ENCODE measurements at places on chromosomes 4 and X.

GRCh38 chr4:14675279-14675985 is 326.8 kb upstream of the CPEB2 start:
- no peak for DNase-seq

DNA sequence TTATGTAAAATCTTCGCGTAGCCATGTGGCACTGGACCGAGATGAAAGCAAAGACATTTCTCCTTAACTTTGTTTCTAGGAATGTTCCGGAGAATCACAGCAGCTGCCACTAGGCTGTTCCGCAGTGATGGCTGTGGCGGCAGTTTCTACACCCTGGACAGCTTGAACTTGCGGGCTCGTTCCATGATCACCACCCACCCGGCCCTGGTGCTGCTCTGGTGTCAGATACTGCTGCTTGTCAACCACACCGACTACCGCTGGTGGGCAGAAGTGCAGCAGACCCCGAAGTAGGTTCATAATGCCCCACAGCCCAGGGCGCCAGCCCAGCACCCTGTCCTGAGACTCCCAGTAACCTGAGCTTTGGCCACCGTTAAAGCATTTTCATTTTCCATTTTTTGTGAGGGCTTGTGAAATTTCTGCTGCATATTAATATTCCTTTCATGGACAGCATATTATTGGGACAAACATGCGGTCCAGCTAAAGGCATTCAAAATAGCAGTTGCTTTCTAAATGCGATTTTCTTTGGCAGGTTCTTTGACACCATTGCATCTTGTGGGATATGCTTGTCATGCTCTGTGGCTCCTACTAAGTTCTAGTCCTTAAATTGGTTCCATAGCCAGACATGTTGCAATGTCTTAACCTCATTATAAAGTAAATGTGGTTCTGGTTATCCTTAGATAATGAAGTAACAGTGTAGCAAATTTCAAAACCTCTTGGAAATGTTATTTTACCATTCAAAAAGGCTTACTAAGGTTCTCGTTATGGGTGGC is 49.1 kb upstream of the MSANTD1 start:
- DNase-seq = no peak

DNA sequence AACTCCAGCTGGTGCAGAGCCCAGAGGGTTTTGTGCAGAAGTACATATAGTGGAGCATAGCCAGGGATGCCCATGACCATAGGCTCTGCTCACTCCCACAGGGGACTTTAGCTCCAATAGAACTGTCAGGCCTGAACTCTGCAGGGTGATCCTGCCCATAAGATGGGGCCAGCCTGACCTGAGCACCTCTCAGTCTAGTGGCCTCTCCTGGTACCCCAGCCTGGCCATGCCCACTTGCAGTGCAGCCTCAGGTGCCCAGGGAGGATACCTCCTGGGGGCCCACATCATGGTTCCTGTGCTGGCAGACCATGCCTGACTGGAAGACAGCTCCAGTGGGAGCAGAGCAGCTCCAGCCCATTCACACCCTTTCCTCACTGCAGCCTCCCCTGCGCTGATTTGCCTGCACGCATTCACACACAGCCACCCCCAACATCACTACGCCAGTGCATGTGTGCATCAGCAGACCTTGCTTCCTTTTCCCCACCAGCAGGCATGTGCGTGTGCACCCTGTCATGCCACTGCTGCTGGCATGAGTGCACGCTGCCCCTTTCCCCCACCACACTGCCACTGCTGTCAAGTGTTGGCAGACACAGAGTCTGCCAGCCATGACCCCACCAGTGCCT is 53.0 kb upstream of the MMAA start:
- DNase-seq = no peak

- no peak for DNase-seq
Measured at GRCh38 chr4:101853028-101853427, 62.5 kb downstream of the BANK1 start.

DNA sequence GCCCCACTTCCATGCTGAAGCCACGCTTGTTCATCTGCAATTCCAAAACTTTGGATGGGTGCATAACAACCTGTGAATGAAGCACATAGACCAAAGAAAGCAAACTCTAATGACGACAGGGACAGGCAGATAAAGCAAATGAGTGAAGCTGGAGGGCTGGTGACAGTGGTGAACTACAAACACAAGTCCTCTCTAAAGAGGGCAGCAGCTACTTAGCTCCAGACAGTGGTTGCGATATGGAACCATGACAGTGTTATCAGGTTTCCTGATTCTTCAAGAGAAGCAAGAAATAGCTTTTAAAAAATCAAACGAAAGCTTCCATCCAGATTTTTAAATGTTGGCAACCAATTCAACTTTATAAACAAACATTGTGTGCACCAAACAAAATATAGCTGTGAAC is 23.8 kb downstream of the NOX1 start:
- no peak for DNase-seq

GRCh38 chr4:8289151-8289750 is 19.7 kb downstream of the HTRA3 start:
- no peak for DNase-seq

DNA sequence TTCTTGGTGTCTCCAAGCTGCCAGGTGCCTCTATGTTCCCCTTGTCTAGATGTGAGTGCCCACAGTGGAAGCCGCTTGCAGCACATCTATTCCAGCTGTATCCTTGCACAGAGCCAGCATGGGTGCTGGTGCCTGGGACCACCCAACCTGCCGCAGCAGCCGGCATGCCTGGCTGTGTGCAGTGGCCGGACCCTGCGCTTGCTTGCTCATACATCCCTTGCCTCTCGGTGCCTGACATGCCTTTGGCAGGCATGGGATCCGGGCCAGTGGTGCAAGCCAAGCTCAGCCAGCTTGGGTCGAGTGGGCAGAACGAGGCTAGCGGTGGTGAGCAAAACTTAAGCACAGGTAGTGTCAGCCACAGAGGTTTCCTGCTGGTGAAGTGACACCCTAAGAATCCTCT is 355.1 kb downstream of the TLL1 start:
- DNase-seq = no peak

GRCh38 chr4:181677201-181677600 is 566.0 kb upstream of the TENM3 start:
- no peak for DNase-seq

DNA sequence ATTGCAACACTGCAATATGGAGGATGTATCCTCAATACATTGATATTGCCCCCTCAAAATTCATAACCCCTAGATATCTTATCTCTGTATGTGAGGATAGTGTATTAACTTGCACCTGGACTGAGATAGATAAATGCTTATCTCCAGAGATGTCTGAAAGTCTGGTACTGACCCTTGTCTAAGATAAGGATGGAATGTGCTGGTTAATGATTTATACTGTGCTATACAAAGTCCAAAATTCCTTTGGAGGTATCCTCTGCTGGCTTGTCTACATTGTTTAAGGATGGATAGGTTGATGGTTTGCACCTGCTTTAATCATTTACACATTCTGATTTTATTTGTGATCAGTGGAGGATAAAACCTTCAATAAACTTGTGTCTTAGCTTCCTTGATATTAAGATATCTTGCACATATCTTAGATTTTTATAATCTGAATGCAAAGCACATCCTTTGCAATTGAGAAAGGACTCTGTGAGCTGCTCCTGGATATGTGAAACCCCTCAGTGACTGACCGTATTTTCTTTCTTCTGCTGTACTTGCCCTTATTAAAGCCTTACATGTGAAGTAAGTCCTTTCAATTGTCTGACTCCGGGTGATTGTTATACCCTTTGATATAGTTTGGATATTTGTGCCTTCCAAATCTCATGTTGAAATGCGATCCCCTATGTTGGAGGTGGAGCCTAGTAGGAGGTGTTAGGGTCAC is 430.3 kb upstream of the MAOA start:
- peak; percentile 0 for DNase-seq

DNA sequence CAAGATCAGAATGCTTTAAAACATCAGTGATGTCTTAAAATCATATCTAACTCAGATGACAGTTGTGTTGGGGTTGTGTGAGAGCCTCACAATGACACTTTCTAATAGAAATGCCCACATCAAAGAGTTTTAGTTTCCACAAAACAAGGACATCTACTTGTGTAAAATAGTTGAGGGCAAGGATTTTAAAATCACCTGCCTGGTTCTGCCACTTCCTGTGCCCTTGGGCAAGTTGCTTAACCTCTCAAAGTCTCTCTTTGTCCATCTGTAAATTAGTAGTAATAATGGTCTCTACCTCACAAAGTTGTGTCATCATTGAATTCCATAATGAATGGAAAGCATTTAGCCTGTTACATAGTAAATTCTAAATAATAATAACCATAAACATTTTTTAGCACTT is 41.9 kb upstream of the RELL1 start:
- DNase-seq = no peak

DNA sequence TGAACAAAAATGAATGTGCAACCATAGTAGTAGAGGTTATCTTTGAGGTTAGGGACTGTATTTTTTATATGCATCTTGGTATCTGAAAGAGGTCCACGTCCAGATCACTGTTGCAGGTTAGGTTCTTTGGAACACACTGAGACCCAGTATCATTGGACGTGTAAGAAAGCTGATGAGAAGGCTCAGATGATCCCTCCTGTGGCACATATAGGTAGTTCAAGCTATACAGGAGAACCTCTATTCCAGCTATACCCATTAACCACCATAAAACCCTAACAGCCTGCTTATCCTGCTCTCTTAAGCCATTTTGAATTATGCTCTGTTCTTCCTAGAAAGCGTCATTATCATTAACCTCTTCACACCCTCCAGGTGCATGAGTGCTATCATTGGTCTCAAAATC is 930.7 kb upstream of the HS3ST1 start:
- DNase-seq = peak; percentile 36

GRCh38 chrX:2696698-2697215 is 5.7 kb downstream of the CD99 start:
- no peak for DNase-seq

- DNase-seq = no peak
Measured at GRCh38 chrX:24208496-24209240, 59.1 kb downstream of the ZFX start.

DNA sequence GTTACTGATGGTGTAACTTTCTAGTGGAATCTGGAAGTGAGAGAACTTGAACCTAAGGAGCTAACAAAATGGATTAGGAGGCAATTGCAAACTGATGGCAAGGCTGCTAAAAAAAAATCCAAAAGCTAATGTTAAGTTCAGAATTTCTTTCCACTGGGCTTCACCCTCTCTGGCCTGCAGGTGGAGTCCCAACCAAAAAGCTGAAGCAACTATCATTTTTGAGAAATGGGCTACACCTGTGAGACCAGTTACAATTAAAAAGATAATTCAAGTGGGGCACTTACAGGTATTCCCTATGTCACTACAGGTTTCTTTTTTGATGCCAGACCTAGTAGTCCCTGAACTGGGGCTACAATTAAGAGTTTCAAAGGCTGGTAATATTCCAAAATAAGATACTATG is 142.1 kb upstream of the FTHL17 start:
- peak; percentile 50 for DNase-seq

- DNase-seq = no peak
Measured at GRCh38 chr4:7697821-7698220, 241.8 kb downstream of the AFAP1 start.

DNA sequence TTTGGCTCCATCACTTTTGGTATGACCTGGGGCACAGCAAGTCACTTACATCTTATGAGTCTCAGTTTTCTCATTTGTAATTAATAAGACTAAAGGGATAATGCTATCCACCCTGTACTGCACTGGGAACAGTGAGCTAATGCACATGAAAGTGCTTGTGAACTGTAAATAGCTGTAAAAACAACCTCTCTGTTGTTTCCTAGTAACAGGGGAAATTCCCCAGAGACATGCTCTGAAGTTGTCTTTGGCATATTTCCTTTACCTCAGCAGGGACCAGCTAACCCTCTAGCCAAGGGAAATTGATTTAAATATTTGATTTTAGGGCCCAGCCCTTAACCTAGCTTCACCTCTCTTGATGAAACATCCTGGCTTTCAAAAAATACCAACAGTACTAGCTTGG is 6.1 kb upstream of the CYSLTR1 start:
- peak; percentile 55 for DNase-seq

- DNase-seq = no peak
Measured at GRCh38 chrX:82775426-82775825, 732.7 kb upstream of the POU3F4 start.

DNA sequence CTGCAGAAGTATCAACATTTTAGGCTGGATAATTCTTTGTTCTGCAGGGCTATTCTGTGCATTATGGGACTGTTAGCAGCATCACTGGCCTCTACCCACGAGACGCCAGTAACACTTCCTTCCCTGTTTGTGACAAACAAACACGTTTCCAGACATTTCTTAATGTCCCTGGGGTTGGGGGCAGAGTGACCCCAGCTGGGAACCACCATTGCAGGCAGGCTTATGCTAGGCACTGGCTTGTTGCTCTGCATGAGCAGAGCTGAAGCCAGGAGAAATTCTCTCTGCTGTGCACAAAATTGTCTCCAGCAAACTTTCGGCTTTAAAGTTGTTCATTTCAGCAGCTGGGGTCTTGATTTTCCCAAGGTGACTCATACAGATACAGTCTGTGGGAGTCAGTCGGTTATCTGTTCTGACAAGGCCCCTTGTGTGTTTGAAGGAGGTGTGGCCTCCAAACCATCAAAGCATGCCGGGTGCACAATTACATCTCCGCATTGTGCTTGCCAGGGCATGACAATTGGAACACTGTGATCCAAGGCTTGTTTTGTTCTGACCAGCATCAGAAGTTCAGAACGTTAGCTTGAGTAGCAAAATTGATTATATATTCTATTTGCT is 156.4 kb upstream of the BOD1L1 start:
- no peak for DNase-seq

- no peak for DNase-seq
Measured at GRCh38 chrX:41895826-41896225, 27.5 kb downstream of the CASK start.

DNA sequence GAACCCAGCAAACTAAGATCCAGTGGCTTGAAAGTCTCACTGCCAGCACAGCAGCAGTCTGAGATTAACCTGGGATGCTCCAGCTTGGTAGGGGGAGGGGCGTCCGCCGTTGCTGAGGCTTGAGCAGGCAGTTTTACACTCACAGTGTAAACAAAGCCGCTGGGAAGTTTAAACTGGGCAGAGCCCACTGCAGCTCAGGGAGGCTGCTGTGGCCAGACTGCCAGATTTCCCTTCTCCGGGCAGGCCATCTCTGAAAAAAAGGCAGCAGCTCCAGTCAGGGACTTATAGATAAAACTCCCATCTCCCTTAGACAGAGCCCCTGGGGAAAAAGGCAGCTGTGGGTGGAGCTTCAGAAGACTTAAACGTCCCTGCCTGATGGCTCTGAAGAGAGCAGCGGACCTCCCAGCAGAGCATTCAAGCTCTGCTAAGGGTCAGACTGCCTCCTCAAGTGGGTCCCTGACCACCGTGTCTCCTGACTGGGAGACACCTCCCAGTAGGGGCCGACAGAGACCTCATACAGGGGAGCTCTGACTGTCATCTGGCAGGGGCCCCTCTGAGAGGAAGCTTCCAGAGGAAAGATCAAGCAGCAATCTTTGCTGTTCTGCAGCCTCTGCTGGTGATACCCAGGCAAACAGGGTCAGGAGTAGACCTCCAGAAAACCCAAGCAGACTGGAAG is 45.1 kb upstream of the CDX4 start:
- DNase-seq = peak; percentile 22

GRCh38 chr4:54717694-54718093 is 59.9 kb downstream of the KIT start:
- DNase-seq = no peak

DNA sequence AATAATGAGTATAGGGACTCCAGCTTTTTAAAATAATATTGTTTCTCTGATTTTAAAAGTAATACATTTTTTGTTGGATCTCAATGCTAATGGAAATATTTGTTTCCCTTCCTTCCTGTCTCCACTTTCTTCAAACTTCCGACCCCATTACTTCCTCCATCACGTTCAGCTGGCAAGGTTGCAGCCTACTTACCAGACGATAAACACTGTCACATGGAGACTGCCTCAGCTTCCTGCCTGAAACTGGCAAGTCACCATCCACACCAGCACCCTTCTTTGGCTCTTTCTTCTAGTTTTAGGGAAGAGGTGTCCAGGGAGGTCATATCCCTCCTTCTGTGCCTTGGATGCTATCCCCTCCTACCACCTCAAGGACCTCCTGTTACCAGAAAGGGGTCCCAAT is 3.4 kb upstream of the INTU start:
- DNase-seq = no peak

Measured in DMS53 (cell line).